ENCODE measurements at places on chromosomes 5 and 9.

GRCh38 chr9:121286688-121286972 is 18.7 kb downstream of the GSN start:
- DNase-seq = no peak

DNA sequence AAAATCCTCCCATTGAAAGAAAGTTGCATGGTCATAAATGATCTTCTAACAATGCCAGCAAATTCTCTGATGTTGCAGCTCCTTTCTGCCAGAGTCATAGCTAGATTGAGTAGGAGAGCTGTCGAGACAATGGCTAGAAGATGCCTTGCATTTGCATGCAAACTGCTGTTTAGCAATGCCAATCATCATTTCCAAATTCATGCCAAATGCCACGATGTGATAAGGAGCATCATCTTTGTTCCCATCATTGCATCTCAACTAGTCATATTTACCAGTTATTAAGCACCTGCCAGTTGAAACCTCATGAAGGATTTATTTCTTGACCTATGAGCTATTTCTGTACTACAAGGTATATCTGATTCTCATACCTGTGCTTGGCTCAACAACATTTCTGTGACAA is 246.4 kb upstream of the PIK3R1 start:
- DNase-seq = no peak

DNA sequence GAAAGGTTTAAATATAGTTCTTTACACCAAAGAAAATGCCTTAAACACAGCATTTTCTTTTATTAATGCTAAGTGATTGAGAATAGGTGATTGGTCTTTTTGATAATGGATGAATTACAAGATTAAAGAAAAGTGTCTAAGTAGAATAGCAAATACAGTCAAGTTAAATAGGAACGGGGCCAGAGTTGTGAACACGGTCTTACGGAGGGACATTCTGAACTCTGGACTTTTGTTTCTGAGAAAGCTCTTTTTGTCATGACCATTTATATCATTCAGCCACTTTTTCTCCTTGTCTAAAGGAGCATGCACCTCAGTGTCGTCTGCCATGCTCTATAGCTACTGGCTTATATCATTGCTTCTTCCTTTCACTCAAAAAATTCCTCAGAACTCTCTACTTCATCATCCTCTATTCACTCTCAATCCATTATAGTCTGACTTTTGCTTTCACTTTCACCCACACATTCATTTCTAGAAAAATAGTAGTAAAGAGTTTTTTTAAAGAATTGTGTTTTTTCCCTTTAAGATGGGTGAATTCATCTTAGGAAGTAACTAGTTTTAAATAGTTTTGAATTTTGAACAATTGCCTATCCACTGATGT is 263.0 kb upstream of the FBXL7 start:
- DNase-seq = no peak

DNA sequence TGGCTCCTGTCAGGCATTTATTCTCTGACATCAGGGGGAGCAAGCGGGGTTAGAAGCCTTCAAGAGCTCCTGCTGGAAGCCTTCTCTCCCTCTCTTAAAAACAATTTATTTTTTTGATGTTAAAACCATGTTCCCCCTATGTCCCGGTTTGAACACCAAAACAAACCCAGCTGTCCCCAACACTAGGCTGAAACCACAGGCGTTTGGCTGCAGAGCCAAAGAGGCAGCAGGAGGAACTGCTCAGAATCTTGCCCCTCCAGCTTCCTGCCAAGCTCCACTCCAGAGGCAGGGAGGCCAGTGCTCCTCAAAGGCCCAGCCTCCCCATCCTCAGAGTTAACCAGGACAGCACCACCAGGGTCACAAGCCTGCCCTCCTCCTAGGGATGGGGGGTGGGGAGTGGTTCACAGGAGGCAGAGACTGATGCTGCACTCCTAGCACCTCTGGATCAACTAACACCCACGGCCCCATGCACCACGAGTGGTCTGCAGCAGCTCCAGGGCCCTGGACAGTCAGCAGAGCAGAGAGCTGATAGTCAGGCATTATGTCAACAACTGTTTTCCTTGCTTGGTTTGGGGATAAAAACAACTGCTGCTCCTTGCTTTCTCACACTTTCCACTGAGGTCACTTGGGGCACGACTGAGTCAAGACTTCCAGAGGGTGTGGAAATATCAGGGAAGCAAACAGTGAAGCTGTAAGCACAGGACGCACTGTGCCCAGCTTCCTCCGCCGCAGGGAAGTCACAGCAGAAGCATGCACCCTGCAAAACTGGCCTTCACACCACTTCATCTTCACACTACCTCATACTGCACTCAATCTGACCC is 96.5 kb upstream of the ADRA1B start:
- DNase-seq = no peak

GRCh38 chr9:34562135-34562745 is 27.3 kb downstream of the CNTFR start:
- DNase-seq = peak; percentile 7

DNA sequence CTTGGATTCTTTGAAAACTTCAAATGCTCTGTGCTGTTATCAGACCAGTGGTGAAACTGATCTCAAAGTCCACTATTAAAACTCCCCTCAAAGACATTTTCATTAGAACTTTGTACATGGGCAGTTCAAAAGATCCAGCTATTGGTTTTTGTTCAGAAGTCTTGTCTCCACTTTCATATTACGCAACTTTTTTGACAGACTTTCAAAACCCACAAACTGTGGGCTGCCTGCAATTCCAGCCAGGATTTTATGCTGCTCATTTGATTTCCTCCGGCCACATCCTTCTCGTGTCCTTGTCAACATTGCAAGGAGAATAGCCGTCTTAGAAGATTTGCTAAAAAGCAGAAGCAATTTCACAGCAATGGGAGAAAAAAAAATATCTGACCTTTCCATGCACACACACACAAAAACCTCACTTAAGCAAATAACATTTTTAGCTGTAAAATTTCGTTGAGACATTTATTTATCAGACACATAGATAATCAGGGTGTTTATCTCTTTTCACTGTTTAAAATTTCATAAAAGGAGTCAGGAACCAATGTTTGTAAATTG is 1990.5 kb downstream of the MAT2B start:
- no peak for DNase-seq

DNA sequence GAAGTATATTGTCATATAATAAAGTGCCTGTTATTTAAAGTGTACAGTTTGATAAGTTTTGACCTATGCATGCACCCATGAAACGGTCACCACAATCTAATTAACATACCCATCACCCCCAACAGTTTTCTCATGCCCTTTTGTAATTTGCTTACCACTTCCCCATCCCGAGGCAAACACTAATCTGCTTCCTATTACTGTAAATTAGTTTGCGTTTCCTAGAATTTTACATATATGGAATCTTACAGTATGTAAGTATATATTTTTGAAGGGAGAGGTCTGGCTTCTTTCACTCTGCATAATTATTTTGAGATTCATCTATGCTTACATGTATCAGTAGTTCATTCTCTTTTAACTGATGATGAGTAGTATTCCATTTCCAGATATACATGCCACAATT is 56.5 kb downstream of the AMBP start:
- DNase-seq = no peak

DNA sequence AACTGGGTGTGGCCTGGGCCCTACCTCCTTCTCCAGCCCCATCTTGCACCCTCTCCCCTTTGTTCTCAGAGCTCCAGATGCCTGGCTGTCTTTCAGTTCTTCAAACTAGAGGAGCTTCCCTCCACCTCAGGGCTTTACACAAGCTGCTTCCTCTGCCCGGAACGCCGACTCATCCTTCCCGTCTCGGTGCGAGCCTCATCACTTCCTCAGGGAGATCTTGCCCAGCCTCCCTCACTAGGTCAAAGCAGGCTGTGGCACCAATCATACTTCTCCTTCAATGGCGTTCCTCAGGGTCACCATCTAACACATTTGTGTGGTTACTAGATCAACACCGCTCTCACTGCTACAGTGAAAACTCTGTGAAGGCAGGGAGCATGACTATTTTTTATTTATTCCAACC is 56.2 kb upstream of the ZSWIM6 start:
- peak; percentile 13 for DNase-seq

DNA sequence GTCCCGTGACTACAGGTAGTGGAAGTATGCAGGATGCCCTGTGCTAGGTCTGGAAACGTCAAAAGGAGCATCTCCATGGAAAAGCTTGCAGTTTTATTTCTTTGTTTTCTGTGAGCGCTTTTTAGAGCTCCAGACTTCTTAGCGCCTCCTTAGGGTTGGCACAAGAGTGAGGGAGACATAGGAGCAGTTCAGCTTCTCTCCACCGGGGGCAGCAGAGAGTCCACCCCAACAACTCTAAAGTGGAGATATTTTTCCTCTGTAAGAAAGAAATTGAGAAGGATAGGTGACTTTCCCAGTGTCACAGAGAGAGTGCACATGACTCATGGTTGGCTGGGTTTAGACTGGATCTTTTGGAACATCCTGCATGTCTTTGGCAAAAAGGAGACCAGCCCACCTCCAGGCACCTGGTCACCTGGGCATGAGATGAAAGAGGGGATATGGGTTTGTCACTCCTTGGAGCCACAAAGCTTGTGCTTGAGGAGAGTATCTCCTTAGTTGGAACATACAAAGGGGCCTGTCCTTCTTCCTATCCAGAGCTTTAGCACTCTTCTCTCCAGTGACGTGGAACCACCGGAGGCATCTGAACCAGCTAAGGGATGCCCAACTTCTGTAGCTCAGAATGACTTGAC is 637.7 kb downstream of the SEMA5A start:
- peak; percentile 50 for DNase-seq

DNA sequence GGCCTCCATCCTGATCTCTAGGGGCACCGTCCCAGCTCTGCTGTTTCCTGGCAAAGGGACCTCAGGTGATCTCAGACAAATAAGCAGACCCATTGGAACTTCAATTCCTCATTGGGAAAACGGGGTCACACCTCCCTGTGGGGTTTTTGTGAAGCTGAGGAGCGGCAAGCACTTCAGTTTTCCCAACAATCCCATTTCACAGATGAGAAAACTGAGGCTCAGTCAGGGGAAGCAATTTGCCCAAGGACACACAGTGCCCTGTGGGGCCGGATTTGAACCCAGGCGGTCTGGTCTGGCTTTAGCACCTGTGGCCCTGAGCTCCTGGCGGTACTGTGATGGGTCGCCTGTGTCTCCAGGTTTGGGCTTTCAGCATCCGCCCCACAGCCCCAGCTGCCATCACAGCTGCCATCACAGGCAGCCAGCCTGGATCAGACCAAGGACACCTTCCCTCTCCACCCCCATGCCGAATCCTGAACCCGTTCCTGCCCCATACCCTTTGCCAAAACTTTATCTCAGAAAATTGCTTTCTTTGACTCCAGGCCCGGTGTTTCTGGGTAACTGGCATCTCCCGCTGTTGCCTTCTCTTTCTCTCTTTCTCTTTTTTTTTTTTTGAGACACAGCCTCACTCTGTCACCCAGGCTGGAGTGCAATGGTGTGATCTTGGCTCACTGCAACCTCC is 26.4 kb downstream of the NCS1 start:
- no peak for DNase-seq

DNA sequence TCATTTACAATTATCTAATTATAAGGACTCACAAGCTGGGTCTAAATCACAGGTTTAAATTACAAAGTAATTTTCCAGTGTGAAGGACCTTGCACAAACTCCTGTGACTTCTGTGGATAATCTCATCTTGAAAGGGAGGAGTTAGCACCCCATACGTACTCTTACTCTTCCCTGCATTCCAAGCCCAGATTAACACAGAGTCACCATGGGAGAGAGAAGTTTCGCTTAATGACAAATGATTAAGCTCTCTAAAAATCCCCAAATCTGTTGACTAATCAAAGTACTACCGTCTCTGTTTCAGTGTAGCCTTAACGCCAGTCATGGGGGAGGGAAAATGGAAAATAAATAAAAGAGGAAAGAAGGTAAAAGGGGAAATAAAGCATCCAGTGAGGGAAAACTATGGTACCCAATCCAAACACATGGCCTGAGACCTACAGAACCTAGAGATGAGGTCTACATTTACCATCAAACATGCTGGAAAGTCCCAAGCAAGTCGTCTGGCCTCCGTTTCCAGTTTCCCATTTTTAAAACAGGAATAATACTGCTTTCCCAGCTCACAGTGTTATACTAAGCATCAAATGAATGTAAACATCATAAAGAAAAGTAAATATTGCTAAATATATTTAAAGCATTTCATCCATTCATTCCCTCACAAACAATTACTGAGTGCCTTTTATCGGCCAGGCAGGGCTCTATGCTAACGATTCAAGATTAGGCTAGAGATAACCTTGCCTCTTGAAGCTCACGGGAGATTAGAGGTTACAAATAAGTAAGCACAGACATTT is 63.2 kb downstream of the PCA3 start:
- no peak for DNase-seq

- DNase-seq = no peak
These were observed 52.9 kb downstream of the GLIS3 start for GRCh38 chr9:4246969-4247368.

GRCh38 chr5:54944364-54944763 is 41.0 kb downstream of the ESM1 start:
- DNase-seq = peak; percentile 50

DNA sequence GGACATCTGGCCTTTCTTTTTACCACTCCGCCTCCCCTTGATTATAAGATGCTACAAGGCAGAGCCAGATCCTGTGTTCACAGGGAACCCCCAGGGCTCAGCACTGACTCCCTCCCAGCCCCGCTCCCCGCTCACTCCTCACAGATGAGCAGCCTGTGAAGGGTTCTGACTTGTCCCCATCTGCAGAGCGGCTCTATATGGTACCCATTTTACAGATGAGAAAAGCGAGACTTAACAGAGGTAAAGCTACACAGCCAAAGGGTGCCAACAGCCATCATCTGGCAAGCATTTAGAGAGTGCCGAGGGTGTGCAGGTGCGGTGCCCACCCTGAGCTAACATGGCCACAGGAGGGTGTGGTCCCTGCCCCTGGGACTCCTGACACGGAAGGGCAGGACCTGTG is 18.8 kb downstream of the FIBCD1 start:
- no peak for DNase-seq

DNA sequence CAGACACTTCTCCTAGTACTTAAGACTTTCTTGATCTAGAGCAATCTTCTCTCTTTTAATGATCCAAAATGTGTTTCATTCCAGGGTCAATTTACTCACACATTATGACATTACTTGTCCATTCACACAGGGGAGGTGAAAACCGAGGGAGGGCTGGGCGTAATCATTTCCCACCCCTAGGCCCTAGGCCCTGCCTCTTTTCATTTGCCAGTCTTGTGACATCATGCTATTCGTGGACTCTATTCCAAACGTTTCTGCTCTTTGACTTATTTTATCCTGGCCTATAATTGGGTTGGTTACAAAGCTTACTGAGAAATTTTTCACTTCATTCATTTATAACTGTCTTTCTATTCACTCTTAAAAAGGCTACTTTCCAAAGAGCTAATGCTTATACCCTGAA is 2.4 kb downstream of the DCAF12 start:
- no peak for DNase-seq

DNA sequence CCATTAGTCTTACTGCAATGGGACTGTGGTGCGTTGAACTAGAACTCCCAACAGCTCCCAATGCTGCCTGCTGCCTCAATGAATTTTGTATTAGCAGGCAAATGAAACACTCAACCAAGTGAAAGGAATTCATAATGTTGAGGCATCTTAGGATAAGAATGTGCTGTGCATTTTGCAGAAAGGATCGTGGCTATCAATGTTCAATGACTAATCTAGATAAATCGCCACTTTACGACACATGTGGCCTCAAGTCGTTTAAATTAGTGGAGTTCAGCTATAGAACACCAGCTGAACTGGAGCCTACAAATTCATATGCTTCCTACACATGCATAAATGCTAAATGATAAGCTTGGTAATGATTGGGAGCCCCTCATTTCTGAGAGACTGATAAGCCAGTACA is 318.4 kb downstream of the PSAT1 start:
- no peak for DNase-seq
